CD4-positive, alpha-beta T cell treated with Interleukin-4 for 4 hours (primary cell): ENCODE measurements at places on chromosomes 3 and 15.
A peak's percentile ranks its signal among the peaks of the same experiment; 100 is the strongest.

DNA sequence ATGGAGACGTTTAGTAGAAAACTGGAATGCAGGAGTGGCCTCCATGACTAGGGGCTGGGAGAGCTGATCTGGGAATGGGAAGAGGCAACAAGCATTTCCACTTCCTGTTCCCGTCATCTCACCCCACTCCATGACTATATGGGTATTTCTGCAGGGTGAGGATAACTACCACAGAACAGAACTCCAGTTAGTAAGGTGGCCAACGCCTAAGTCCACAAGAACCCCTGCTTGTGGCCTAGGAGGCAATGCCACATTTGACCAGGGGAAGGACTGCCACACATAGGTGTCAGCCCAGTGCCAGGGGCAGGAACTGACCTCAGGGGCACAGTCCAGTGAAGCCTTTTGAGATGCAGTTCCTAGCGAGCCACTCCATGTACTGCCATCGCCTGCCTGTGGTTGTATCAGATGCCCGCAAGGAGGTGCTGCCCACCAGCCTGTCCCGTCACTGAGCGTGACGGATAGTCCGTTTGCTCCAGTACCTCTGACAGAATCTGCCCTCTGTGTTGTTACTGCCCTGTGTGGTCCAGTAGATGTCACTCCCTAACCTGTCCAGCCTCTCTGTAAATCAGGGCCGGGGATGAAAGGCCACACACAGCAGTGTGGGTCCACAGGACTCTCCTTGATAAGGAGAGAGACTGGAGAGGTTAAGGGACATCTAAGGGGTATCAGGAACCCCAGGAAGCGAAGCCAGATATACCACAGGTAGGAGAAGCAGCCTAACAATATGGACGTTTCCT lies 3.5 kb upstream of the MTFMT start:
- peak; percentile 25 for DNase-seq

DNA sequence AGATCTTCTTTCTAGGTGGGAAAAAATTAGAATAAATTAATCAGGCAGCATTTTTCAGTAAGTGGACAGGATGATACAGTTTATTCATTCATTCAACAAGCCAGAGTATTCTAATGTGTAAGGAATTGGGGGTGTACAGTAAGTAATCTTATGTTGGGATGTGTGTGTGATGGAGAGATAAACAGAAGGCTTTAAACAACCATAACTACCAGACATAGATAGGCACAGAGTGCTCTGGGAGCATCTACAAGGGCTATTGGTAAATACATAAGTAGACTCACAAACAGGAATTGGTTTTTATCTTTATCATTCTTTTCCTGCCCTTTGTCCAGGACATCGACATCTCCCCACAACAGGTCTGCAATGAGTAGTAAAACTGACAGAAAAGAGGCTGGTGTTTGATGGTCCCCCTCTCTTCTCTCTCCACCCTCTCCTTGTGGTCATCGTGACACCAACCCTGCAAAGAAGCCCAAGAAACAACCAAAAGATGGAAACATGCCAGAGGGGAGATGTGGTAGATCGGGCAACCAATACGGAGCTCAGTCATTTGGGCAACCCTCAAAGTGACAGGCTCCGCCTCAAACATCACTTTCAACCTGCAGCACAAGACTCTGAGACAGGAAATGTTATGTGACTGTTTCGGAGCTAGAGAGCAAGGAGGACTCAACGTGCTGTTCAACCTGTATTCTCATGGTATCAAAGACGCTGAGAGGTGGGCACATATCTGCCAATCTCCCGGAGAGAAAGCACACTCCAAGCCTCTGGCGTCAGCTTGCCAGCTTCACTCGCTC lies 28.7 kb upstream of the B3GNT5 start:
- no peak for DNase-seq

DNA sequence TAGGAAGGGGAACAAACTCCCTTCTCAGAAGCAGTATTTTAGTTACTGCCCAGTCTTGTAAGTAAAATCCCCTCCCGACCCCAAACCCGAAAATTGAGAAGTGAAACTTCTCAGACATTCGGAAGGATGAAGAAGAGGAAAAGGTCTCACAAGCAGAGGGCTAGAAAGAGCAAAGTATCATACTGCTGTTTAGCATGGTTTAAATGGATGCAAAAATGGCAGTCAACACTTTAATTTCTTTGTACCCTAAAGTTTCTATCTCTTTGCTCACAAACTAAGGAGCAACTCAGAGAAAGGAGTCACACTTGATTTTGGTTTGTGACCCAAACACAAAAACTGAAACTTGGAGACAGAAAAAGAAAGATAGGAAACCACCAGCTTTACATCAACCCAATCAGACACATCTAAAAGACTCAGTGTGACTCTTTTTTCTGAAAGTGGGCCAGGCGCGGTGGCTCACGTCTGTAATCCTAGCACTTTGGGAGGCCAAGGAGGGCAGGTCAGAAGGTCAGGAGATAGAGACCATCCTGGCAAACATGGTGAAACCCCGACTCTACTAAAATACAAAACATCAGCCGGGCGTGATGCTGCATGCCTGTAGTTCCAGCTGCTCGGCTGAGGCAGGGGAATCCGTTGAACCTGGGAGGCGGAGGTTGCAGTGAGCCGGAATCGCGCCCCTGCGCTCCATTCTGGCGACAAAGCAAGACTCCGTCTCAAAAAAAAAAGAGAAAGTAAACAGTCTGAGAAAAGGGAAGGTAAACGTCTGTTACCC lies 63.2 kb upstream of the ATP11B start:
- no peak for DNase-seq

- no peak for DNase-seq
Measured at GRCh38 chr15:43998607-43999006, 171.8 kb downstream of the WDR76 start.

- no peak for DNase-seq
Measured at GRCh38 chr3:82038556-82038955, 277.1 kb upstream of the GBE1 start.

- DNase-seq: no peak
Measured at GRCh38 chr3:114506591-114507300, 212.9 kb downstream of the TIGIT start.

DNA sequence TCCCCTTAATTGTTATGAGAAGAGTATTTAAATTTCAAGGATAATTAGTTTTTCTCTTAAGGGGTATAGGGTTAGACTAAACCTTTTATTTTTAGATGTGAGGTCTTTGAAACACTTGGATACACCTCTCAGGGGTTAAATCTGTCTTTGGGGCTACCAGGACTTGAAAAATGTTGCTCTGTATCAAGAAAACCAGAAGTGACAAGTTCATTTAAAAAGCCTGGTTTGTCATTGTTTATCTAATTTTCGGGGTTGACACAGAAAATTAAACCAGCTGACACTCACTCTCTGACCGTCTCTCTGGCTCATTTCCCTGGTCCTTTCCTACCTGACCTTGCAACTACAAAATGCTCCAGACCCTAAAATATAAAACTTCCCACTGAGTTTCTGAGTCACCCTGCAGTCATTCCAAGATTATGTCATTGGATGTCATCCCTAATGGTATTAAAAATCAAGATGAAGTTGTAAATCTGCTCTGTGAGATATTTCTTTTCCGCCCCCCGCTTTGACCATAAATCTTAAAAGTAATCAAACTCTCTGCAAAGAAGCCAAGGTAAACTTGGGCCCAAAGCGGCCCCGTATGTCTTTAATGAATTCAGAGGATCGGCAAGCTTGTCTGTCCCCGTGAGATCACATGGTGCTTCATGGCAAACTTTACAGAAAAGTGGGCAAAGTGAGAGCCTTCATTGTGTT lies 32.9 kb upstream of the SKOR1 start:
- DNase-seq: no peak

- DNase-seq: no peak
Measured at GRCh38 chr15:83443076-83443847, 3.9 kb upstream of the SH3GL3 start.

- DNase-seq: no peak
Measured at GRCh38 chr3:64203216-64203615, 22.1 kb downstream of the PRICKLE2 start.

GRCh38 chr15:64112904-64113303 lies 17.1 kb downstream of the SNX1 start:
- DNase-seq: no peak

DNA sequence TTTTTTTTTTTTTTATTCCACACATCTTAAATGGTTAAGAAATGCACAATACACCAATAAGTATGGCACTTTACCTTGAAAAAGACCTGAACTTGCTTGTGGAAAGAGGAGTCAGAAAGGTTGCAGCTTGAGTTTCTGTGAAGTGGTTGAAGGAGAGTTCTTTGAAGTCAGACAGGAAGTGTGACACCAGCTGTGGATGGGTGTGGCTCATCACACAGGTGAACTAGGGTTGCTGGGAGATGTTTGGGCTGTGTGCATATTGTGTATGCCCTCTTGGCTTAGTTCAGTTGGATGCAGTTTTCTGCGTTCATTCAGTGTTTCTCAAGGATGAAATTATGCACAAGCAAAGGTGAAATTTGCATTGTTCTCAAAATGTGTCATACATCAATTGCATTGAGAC lies 6.3 kb downstream of the AEN start:
- peak; percentile 94 for DNase-seq

DNA sequence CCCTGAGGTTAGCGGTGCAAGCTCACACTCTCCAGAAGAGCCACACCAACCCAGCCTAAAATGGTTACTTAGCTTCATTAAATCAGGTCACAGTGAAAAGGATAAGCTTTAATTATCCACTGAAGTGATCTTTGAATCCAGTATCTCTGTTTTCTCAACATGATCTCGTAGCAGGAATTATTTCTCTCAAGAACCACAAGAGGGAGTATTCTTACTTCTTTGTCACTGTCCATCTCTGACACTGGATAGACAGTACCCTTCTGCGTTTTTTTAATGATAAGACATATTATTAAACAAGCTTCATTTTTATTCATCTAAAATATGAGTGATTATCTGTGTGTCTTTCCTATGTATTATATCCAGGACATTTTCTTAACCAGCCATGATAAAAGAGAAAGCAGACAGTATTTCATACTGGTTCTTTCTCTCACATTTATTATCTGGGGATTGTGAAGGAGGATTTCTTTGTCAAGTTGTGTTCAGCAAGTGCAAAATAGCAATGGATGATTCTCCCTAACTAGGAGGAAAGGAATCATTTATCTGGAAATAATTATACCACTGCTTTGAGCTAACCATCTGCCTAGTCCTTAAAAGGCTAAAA lies 105.4 kb upstream of the CCDC54 start:
- DNase-seq: no peak

- DNase-seq: peak; percentile 90
Measured at GRCh38 chr3:43389388-43390254, 103.3 kb downstream of the SNRK start.

DNA sequence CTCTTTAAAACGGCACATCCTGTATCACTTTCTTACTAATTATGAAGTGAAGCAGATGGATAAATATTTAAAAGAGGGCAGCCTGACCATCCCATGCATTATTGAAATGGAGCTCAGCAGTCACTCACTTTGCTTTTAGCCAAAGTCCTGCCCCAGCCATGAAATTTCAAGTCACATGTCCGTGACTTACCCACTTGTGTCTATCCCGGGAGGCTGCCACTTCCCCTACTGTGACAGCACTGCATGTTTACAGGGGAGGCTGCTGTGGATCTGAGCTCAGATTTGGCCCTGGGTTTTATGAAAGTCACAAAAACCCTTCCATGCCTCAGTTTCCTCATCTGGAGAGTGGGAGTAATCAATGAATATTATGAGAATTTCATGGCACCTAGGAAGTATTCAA lies 17.9 kb upstream of the LRRK1 start:
- no peak for DNase-seq

DNA sequence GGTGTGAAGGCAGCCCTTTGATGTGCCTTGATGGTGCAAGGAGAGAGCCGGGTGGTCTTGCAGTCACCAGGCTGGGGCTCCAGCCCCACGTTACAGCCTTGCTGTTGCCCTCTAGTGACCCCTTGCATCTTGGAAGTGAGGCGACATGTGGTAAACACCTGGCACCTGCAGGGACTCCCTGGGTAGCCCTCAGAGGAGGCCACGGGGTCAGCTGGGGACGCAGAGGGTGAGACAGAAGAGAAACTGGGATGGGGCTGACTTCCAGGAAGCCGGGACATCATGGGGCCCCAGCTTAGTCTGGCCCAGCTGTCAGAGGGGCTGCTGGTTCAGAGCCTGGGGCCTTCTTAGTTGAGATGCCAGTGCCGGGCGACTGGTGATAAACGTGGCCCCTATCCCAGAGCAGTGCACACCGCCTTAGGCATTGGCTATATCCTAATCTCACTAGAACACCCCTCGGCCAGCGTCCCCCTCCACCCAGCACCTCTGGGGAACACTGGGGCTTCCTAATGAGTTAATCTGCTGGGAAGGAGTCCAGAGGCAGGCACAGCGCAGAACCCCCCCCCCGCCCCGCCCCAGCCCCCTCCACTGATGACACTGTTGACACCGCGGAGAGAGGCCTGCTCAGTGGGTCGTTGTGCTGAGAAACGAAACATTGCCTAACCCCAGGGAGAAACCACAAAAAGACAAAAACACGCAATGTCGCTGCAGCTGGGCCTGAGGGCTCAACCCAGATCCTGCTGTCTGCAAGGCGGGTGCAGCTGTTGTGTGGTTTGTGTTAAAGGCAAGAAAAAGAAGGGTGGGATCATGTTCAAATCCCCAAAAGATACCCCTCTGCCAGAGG lies 60.5 kb upstream of the KLF13 start:
- peak; percentile 83 for DNase-seq

DNA sequence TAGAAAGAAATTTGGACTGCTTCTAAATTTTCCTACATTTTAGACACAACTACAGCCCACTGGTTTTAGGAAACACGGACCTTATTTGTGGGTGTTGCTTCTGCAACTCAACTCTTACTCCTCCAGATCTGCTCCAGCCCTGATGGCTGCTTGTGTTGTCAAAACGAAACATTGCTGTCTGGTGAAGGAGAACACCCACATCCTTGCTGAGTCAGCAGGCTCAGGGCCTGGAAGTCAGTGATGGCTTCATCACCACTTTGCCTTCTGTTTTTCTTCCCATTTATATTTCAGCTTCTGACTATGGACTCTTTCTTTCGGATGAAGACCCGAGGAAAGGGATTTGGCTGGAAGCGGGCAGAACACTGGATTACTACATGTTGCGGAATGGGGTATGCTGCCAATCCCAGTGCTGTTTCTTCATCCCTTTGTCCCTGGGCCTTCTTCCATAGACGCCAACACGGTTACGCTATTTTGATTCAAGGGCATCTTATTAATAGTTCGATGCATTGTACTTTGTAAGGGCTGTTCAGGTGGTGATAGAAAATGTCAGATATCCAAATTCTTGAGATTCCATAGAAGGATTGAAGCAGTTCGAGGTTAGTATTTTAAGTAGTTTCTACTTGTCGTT lies 392.6 kb upstream of the TPM1 start:
- no peak for DNase-seq

DNA sequence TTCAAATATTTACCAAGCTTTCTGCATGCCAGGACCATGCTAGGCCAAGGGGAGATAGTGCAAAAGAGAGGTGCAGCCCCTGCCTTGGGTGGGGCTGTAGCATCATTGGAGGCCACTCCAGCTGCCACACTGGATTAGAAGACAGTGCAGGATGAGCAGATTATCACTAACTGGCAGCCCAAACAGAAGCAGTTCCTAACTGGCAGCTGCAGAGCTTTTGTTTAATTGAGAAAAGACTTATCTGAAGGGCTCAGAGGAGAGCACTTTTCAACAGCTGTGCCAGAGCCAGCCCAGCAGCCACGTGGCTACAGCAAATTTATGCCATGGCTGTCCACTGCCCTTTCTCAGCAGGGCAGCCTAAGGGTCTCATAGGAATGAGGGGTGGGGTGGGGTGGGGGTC lies 13.5 kb upstream of the ACSBG1 start:
- DNase-seq: no peak

- DNase-seq: no peak
Measured at GRCh38 chr3:177251755-177252154, 54.5 kb upstream of the TBL1XR1 start.
